CD8-positive, alpha-beta memory T cell (primary cell): ENCODE measurements at places on chromosomes 2 and 18. TPM values are rescaled to one million over a fixed set of nuclear protein-coding genes. Genes with fewer than 3 reads are reported as not detected.

- no peak for DNase-seq
Measured at GRCh38 chr2:237391140-237391539, 22.8 kb downstream of the COL6A3 start.

GRCh38 chr2:148935791-148936190 lies 60.8 kb downstream of the KIF5C start:
- DNase-seq, result no peak

GRCh38 chr2:29080886-29081743 lies 6.8 kb upstream of the PCARE start:
- DNase-seq, result no peak

Gene CXCR1
- not detected for total RNA-seq

Gene MC2R
- not detected for total RNA-seq

Gene INPP5D
- total RNA-seq, result 51.0 TPM

DNA sequence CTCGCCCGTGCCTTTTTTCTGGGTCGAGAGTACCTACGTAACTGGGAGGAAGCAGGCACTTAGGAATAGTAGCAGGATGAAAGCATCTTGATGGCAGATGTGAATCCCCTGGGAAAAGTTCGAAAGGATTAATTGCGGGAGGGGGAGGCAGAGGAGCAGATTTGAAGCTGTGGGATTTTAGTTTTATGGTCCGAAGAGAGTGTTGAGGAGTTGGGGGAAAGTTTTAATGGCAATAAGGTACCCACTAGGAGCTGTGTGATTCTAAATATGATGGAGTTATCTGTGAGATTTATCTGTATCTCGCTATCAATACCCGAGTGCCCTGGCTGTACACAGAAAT lies 1.1 kb downstream of the AGFG1 start:
- DNase-seq, result no peak

DNA sequence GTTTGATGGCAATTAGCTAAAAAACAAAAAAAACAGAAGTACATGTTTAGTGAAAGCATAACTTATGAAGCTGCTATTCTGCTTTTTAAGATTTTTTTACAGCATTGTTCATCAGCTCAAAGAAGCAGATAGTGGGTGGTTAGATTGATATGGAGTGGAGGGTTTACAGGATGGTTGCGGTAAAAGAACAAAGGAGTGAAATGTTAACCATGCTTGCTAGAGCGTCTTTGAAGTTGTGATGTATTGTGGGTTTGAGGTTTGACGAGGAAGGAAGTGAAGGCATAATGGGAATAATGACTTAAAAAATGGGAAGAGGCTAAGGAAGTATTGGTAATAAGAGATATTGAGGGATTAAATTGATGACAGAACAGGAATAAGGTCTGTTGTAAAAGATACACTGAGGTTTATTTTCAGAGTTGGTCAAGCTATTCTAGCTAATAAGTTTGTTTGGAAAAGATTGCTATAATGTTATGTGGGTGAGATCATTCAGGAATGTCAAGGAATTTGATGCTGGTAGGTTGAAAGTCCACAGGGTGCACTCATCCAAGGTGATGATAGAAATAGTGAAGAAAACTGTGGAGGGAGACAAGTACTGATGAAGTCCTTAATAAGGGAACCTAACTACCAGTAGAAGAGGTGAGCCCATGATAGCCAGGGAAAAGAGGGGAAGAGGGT lies 14.6 kb downstream of the SPOPL start:
- peak; percentile 15 for DNase-seq

GRCh38 chr2:127187081-127187775 lies 32.9 kb downstream of the CYP27C1 start:
- DNase-seq, result no peak

DNA sequence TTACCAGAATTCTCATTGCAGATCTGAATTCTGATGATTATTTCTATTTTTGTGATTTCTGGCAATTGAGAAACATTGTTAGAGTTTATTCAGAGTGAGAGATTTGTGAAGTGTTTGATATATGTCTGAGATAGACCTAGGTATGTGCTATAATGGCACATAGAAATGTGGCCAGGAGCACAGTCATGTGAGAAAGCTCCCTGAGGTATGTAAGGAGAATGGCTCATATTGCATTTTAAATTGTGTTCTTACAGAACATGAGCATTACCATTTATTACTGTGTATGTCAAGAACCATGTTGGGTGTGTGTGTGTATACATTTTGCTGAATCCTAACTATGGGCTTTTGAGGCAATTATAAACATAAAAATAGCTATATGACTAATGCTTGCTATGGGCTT lies 101.2 kb downstream of the RAPGEF4 start:
- DNase-seq, result no peak

Gene DUSP2
- 237 TPM for total RNA-seq

- DNase-seq, result no peak
Measured at GRCh38 chr2:214232271-214232670, 178.6 kb upstream of the VWC2L start.

DNA sequence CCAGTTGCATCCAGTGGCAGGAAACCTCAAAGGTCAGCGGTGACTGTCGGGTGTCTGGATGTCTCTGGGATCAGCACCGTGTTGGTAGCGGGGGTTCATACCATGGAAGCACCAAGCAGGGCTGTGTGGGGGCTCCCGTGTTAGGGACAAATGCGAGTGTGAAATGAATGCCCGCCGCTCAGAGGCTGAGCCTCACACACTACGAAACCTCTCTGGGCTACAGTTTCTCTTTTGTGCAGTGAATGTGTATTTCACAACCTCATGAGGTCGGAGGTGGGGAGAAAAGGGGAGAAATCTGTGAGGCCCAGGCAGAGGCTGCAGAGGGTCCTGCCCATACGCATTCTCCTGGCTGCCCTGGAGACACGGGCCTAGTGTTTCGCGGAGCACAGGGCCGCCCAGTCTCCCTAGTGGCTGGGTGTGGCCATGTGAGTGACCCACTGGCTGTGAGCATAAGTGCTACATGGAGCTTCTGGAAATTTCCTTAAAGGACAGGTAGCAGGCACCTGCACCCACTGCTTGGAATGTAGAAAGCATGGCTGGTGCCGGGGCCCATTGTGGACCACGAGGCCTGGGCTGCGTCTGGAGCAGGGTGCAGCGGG lies 138.0 kb upstream of the GLI2 start:
- no peak for DNase-seq

DNA sequence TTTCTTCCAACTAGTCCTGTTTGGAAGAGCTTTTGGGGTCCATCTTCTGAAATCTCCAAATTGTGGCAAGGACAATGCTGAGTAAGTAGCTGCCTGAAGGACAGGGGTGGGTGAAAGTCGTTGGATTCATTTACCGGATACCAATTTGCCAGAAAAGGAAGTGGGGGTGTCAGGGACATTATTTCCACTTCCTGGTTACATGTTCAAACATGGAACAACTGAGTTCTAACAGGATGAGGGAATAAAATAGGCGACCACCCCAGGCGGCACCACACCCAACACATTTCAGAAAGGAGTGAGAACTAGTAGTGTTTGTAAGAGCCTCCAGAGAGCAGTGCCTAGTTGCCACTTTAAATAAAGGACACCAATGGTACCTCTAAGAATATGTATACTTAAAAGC lies 158.6 kb upstream of the SERTAD2 start:
- DNase-seq, result no peak

GRCh38 chr2:11163439-11164317 lies 8.4 kb downstream of the SLC66A3 start:
- DNase-seq, result no peak

- no peak for DNase-seq
Measured at GRCh38 chr18:63254716-63255399, 64.7 kb downstream of the BCL2 start.

Gene HMSD
- total RNA-seq, result 11.4 TPM

DNA sequence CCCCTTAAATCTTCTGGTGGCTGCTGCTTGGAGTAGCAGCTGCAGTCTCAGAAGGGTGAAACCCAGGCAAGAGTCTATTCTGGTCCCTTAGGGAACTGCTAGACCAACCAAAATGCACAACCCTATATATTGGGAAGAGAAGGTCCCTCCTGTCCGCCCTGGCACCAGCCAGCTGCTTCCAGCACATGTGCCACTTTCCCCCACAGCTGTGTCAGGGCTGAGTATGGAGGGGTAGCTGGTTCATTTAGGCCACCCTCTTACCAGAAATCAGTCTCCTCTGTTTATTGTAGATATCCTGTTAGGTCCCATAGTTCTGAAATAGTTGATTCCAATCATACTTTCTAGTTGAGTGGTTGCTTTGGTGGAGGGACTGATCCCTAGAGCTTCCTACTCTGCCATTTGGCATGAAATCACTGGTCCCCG lies 68.9 kb downstream of the BIRC6 start:
- no peak for DNase-seq

DNA sequence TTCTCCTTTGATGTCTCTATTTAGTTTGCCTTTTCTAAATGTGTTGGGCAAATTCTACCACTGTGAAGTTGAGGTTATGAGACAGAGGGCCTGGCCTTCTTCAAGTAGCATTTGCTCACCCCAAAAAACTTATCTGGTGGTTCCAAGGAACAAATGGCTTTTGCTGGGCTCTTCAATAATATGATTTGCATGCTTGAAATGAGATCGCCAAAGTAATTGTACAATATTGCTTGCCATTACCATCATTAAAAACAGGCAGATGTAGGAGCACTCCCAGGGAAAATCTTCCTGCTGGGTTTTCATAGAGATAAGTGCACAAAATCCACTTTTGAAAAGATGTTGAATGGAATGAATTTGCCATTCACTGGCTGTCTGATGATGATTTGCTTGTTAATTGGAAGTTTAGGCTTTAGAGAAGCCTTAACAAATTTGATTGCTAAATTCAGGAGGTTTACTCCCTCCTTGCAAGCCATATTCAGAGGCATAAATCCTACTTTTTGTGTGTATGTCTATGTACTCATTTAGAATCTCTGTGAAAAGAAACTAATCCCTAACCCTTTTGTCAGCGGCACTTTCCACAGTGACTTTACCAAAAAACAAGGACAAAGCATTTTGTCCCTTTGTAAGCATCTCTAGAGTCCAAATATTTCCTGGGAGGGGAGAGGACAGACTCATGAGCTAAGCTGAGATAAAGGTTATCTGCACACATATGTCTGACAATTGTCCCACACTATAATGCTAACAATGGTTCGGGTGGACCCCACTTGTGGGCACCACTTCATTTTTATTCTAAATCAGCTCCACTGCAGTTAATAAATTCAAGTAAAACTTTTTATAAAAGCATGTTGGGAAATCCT lies 240.8 kb upstream of the PIK3C3 start:
- no peak for DNase-seq

DNA sequence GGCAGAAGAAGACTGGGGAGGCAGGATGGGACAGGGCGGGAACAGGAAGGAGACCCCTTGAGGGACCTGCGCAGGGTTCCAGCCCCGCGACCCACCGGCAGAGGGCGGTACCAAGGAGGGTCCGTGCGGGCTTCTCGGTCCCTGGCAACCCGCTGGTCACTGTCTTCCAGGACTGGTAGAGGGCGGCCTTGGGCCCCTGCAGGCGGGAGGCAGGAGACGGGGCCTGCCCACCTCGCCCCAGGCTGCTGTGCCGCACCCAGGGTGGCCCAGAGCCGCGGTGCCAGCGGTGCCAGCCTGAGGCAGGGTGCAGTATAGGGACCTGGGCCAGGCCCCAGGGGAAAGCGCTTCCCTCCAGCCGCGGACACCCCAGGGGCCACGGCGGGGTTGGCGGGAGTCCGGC lies 34.5 kb downstream of the NEURL3 start:
- DNase-seq, result peak; percentile 29

- no peak for DNase-seq
Measured at GRCh38 chr2:95278051-95278471, 3.8 kb downstream of the PROM2 start.

Gene SIX2
- total RNA-seq, result 0.09 TPM

DNA sequence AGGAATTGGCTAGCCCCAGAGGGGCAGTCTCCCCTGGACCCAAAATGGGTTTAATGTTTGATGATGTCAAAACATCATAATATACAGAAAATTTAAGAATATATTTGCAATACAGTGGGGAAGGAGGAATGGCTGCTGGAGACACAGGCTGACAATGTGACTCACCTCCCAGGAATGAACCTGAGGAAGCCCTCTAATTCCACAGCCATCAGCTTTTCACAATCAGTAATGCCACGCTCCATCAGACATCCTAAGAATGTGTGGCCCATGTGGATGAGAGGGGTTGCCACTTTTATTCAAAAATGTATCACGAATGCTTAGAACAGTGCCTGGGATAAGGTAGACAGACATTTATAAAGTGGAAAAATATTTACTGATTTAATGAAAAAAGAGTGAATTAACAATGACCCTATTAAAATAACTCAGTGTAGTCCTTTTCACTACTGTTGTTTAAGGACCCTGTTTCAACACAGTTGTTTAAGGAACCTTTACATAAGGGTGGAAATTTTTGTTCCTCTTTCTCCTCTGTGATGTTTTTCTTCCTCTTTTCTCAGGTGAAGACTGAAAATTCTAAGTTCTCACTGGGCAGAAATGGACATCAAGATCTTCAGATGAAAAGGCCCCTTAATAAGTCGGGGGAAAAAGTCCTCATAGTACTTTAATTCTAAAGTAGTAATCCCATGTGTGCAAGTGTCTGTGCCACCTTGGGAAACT lies 17.5 kb upstream of the TMEM163 start:
- no peak for DNase-seq

DNA sequence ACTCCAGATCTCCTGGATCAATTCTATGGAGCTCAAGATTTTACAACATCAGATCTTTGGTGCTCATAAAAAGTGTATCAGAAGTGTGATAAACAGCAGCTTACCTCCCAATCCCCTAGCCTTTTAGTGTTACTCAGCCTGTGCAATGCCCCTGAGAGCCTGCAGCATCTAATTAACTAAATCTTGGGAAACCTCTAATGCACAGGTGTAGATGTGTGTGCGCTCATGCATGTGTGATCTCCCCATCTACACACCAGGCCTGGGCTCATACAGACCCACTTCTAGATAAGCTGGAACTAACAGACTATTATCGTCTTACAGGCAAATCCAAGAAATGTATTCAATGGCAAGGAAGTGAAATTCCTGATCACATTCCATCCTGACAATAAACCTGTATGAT lies 7.5 kb downstream of the SUCLG1 start:
- DNase-seq, result no peak

DNA sequence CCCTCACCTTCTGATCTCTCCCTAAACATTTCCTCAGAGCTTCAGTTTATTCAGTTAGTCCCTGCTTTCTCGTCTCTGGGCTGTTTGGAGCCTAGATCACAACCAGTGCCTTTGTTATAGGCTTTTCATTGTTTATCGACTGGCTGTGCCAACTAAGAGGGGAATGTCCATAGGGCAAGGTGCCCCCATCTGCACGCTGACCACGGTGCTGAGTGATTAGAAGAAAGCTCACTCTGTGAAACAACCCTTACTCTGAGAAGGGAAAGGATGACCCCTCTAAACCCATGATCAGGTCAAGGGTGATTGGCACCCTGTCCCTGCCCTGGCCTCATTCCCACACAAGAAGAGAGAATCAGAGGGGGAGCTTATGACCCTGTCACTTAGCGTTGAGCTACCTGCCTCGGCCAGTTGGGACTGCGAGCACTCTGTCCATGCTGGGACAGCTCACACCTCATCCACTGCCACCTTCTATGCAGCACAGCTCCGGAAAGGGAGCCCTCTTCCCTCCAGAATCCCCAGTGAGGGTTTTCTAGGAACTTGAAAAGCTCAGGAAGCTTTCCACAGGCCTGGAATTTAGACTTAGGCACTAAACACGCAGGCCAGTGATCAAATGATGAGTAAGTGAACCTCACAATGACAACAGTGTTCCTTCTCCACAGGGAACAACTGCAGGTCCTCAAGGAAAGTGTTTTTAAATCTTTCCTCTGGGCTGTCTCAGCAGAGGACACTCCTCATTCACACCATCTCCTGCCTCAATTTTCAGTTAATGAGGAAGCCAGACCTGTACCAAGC lies 2.3 kb upstream of the ACTG2 start:
- no peak for DNase-seq

GRCh38 chr2:21748501-21748900 lies 624.7 kb downstream of the TDRD15 start:
- DNase-seq, result no peak

GRCh38 chr2:109246176-109246575 lies 117.2 kb downstream of the SH3RF3 start:
- DNase-seq, result no peak
